Stimulated activated CD8-positive, alpha-beta memory T cell treated with anti-CD3 and anti-CD28 coated beads, Interleukin-7, amount 100 ng/mL, for 1 hour (primary cell): ENCODE measurements at places on chromosomes 1 and 21.
A peak's percentile ranks its signal among the peaks of the same experiment; 100 is the strongest.

DNA sequence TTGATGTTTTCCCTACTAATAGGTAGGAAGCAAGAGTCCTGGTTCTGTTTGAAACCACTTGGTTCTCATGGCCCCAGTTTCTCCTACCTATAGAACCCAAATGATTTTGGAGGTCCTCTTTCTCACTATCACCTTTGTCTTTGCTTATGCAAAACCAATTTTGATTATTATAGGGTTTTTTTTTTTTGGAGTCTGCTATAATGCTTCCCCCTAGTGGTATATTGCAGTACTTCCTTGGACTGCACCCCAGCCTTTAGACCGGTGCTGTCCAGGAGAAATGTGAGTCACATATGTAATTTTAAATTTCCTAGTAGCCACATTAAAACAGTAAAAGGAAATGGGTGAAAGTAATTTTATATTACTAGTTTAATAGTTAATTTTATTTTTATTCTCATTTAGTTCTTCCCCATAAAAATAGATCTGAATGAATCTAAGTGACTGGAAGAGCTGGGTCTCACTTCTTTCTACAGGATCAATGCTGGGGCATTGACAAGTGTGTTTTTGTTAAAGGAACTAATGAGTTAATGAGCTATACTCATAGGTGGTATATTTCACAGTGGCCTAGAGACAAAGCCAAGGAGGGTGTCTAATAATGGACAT is 10.6 kb downstream of the FCMR start:
- DNase-seq = no peak

DNA sequence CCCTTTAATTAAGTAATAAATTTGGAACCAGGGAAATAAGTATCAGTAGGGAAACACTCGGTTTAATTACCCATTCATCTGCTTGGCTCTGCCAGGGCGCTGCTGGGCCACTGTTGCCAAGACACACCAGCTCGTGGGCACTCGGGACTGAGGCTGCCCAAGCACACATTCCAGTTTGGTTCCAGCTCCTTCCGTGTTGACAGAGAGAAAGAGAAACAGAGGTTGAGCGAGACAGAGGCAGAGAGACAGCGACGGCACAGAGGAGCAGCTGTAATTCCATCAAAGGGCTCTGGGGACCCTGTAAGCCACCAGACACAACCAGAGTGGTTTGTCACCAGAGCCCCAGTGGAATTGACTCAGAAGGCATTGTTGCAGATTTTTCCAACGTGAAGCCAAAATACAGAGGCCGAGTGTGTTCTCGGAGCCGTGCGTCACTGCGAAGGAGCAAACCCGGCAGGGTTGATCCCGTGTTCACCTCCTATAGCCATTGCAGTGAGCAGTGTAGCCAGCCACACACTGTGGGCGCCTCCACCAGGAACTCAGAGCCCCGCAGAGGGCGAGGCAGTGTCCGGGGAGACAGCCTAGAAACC is 33.5 kb downstream of the SYF2 start:
- no peak for DNase-seq

GRCh38 chr21:26939601-26940111 is 27.2 kb downstream of the ADAMTS5 start:
- DNase-seq = no peak

GRCh38 chr1:243253926-243254232 is 1.2 kb downstream of the CEP170 start:
- DNase-seq = no peak

GRCh38 chr1:92299477-92300150 is 755 bp downstream of the RPAP2 start:
- DNase-seq = no peak

DNA sequence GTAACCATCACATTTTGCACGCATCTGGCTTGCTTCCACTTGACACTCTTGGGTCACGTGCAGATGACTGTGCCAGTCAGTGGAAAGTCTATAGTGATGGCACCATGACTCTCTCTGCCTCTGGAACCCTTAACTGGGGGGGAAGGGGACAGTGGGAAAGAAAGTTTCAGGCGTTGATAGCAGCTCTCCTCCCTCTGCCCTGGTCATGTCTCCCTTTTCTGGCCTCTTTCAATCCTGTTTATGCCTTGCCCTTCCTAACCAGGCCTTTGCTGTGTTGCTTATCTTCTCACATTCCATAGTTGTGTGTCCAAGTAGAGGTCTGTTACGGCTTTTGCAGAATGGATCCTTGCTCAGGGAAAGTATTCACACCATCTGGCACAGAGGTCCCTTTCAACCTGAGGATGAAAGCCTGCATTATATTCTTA is 93.5 kb downstream of the NRDC start:
- DNase-seq = no peak

- DNase-seq = no peak
These were observed 58.8 kb downstream of the TOMM20 start for GRCh38 chr1:235069577-235070563.

DNA sequence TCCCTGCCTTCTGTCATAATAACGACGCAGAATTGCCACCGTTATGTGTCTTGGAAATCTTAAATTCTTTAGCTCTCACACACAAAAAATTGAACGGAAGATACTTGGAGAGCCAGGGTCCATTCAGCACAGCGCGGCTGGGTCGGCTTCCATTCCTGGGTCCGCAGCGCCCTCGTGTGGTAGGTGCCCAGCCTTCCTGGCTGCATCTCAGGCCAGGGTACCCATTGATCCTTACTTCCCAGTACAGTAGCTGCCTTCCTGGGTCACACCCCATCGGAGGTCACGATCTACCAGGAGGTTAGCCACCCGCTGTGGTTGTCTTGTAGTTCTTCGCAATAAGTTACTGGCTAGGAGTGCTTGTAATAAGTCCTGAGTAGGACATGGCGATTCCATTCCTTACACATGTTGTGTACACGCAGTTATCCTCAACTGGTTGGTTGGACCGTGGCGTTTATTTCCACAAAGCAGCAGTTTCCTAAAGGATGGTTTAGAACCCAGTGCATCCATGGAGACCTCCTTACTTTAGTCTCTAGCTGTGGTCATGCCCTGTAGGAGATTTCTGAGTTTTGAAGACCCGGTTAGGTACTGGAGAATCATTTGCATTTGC is 9.9 kb upstream of the MTARC1 start:
- DNase-seq = peak; percentile 39

DNA sequence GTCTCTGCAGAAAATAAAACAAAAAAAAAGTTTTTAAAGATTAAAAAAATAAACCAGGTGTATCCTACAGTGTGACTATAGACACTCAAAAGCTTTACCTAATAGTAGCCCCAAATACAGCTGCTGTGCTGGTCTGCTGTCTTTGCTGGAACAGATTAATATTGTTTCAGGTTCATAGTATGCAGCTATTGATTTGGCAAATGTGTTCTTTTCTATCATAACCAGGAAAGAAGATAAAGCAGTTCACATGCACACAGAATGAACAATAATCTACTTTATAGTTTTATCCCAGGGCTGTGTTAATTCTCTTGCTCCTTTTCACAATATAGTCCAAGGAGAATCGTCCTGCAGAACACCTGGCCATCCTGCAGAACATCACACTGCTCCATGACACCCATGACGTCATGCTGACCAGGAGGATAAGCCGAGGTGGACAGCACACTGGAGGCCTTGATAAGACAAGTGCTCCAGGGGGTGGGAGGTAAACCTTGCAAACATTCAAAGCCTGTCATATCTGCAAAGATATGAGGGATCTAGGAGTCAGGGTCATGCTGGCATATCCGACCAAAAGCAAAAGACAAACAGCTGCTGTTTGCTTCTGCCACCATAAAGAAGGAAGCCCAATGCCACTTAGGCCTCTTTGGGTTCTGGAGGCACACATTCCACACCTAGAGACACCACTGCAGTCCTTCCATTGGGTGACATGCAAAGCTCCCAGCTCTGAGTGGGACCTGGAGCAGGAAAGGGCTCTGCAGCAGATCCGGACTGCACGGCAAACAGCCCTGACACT is 86.1 kb upstream of the SLC2A1 start:
- no peak for DNase-seq

- no peak for DNase-seq
These were observed 1.1 kb downstream of the IGSF3 start for GRCh38 chr1:116666187-116667077.

GRCh38 chr21:24693779-24694178 is 913.5 kb downstream of the MRPL39 start:
- DNase-seq = no peak

- DNase-seq = no peak
These were observed 70.8 kb downstream of the DTL start for GRCh38 chr1:212106286-212106792.

GRCh38 chr1:41293779-41294178 is 51.7 kb upstream of the SCMH1 start:
- no peak for DNase-seq

GRCh38 chr1:6770751-6771440 is 14.4 kb upstream of the CAMTA1 start:
- no peak for DNase-seq

GRCh38 chr21:16116798-16117197 is 387.0 kb downstream of the USP25 start:
- DNase-seq = no peak

DNA sequence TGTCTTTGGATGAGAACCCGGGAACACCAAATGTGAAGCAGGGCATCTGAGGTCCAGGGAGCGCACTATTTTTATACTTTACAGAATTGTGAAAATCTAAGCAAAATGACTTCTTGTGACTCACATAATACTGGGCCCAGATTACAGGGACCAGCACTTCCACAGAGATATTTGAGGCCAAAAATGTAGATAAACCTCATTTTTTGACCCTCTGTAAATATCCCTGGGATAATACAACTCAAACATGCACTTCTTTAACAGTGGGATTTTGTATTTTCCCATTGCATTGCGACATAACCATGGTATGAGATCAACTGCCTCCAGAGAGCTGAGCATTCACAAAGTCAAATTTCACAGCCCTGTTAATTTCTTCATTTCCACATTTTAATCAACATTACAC is 289.4 kb upstream of the ADGRL4 start:
- DNase-seq = no peak

DNA sequence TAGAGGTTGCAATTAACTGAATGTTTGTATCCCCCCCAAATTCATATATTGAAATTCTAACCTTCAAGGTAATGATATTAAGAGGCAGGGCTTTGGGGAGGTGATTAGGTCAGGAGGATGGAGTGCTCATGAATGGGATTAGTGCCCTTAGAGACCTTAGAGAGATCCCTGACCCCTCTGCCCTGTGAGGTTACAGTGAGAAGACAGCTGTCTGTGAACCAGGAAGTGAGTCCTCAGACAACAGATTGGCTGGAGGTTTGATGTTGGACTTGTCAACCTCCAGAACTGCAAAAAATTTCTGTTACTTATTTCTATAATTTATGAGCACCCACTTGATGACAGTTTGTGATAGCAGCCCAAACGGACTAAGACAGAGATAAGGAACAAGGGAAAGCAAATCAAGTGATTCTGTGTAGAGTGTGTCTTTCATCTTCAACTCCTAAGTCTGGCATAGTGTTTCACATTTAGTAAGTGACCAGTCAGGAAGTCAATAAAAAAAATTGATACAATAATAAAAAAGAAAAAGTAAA is 30.0 kb upstream of the RWDD3 start:
- no peak for DNase-seq

GRCh38 chr1:99327357-99327756 is 63.1 kb downstream of the PLPPR4 start:
- DNase-seq = no peak

DNA sequence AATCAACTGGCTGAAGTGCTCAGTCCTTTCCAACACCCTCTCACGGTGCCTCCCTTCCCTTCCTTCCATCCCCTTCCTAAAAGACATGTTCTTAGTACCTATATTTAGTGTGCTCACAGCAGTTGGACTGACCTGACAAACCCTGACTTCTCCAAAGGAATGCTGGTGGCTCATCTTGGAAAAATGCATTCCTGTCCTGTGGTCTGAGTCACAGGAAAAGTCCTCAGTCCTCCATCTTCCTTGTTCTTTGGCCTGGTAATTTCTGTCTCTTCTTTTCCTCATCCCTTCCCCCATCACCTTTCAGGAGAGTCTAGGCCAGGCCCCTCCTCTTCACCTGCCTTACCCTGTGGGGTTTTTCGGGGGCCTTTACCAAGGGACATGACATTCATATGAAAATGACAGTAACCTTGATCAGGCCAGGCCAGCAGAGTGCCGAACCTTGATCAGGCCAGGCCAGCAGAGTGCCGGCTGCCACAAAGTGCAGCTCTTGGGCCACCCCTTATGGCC is 7.2 kb downstream of the ATP1B1 start:
- DNase-seq = no peak

DNA sequence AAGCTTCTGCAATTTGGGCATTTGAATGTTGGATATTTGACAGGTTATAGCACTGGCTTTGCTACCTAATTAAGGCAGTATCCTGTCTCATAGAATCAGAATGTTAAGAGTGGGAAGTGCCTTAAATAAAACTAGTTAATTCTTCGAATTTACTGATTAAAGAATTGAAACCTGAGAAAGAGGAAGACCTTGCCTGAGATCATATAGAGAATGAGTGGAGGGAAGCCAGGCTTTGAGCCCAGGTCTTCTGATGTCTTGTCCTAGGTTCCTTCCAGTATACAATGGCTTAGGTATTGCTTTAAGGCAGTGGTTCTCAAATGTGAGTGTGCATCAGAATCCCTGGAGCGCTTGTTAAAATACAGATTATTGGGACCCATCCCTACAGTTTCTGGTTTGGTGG is 20.9 kb upstream of the SH3BGRL3 start:
- DNase-seq = no peak
